Stimulated activated CD8-positive, alpha-beta memory T cell treated with anti-CD3 and anti-CD28 coated beads, Interleukin-4, amount 100 ng/mL, for 4 hours (primary cell): ENCODE measurements at places on chromosomes 5 and 9.

GRCh38 chr9:94084314-94084713 lies at the start of gene PTPDC1:
Gene PTPDC1, plus strand, starts transcription at chr9:94084464. Its CDS starts 67 bp downstream, at chr9:94084531.
- no peak for DNase-seq

DNA sequence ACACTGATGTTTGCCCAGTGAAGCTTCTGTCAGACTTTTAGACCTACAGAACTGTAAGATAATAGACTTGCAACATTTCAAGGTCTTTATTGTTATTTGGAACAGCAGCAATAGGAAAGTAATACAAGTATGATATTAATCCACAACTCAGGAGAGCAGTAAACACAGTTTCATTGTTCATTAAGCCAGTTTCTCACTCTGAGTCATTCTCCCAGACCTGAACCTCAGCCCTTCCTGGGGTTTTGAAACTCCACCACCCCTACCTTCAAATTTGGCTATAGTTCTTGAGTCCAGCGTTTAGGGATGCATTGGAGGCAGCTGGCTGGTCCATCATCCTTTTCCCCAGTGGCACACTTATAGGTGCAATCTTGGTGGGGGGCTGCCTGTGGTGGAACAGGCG lies 203.2 kb downstream of the RAB3C start:
- DNase-seq = no peak

DNA sequence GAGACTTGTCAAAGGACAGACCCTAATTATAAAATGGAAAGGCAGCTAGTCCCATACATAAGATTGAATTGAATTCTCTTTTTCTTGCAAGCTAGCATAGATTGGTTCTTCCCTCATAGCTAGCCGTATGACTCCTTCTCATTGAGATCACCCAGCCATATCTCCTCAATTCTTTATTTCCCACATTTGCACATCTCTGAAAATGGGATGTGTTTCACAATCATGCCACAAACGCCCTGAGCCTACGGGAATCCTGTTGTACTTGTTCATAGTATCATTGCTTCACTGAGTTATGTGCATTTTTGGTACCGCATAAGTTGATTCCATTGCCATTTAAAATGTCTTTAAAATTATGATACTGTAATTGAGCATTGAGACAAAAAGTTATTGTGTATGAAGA lies 90.5 kb downstream of the PCSK1 start:
- no peak for DNase-seq

GRCh38 chr9:23538461-23539003 lies 287.5 kb downstream of the ELAVL2 start:
- DNase-seq = no peak

GRCh38 chr5:180234271-180234670 lies 25.3 kb upstream of the RASGEF1C start:
- no peak for DNase-seq

- DNase-seq = no peak
Observed at GRCh38 chr9:134546746-134547145, 94.9 kb upstream of the COL5A1 start.

DNA sequence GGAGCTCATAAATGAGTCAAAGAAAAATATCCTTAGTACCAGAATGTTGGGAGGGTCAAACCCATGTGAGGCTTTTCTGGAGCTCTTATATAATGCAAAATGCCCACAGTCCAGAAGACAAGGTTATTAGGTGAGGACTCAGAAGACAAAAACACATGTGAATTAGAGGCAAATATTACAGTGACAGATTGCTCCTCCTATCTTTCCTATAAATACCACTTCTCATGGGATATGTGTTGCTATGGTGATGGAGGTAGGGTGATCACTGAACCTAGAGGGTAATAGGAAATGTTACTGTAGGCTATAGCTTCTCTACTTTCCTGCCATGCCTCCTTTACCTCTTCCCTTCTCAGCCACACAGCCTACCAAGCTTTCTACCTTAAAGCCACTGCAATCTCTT lies 264.6 kb downstream of the SEC61B start:
- no peak for DNase-seq

GRCh38 chr5:157252711-157253465 lies 13.0 kb upstream of the CYFIP2 start:
- no peak for DNase-seq

- DNase-seq = no peak
Observed at GRCh38 chr9:35649431-35650340, 1.0 kb downstream of the SIT1 start.

- DNase-seq = no peak
Observed at GRCh38 chr5:11878814-11879213, 25.4 kb downstream of the CTNND2 start.

DNA sequence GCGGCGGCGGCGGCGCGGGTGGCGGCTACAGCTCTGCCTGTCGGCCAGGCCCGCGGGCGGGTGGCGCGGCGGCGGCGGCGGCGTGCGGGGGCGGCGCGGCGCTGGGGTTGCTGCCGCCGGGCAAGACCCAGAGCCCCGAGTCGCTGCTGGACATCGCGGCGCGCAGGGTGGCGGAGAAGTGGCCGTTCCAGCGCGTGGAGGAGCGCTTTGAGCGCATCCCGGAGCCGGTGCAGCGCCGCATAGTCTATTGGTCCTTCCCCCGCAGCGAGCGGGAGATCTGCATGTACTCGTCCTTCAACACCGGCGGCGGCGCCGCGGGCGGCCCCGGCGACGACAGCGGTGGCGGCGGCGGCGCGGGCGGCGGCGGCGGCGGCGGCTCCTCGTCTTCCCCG lies 296 bp downstream of the ZSWIM6 start:
- no peak for DNase-seq

GRCh38 chr9:34555002-34555348 lies 32.2 kb upstream of the ENHO start:
- DNase-seq = no peak

DNA sequence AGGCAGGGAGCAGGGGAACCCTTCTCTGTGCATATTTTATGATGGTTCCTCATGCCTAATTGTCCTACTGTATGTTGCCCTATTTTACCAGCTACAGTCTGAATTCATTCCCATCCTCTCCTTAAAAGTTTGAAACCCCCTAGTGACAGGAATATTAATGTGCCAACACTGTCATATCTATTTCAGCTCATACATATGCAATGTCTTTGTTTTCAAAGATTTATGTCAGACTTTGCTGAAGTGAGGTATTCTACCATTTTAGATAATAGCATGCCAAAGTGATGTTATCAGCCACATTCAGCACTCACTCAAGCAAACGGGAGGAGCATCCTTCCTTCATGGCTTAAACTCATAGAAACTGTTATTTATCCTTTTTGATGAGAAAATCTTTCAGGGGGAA lies 696.5 kb downstream of the NR2F1-AS1 start:
- no peak for DNase-seq

DNA sequence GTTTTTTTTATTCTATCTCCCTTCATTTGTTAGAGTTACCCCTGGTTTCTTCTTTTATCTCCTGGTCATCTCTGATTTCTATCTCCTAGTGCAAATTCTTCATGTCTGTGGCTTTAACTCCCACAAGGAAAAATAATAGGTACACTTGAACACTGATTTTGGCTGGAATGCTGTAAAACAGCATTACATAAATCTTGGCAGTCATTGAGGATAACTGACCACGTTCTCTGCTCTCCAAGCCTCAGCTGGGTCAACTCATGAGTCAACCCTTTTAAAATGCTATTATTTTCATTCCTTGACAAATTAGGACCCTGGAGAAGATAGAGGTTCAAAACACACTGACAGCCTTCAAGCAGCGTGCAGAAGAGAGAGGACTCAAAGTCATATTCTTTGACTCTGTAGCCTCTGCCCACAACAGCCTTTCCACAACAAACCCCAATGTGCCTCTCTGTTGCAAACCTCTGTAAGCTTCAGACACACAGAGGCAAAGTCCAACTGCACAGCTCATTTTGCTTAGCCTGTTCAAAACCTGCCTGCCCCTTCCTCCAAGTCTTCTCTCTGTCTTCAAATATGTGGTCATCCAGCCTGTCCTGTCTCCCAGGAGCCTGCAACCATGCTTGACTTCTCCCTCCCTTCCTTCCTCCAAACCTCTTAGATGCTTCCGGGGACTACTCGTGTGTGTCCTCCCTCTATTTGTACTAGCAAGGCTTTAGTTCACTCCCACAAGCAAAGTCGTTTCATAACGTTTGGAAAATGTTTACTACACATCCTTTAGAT lies 398.4 kb downstream of the MED10 start:
- DNase-seq = no peak

GRCh38 chr5:132315529-132316067 lies 21.4 kb downstream of the SLC22A4 start:
- DNase-seq = no peak

- DNase-seq = no peak
Observed at GRCh38 chr9:128860937-128861336, 20.8 kb downstream of the KYAT1 start.

GRCh38 chr5:132437604-132438266 lies 52.8 kb downstream of the IRF1 start:
- DNase-seq = peak; percentile 56

DNA sequence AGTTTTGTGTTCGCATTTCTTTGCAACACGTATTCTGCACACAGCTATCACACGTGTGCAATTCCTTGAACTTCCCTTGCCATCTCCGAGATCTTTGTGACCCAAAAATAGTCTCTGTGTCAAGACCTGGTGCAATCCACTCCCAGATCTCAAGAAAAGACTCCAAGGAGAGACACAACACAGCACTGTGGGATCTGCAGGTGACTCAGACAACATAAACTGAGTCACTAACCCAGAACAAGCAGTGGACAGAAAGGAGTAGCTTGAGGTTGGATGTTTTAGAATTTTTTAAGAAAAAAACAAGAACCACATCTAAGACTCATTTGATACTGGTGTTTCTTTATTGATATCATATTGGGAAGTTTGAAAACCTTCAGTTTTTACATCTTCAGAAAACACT lies 396.9 kb downstream of the AGTPBP1 start:
- DNase-seq = no peak

- DNase-seq = no peak
Observed at GRCh38 chr5:63341442-63341841, 620.8 kb downstream of the HTR1A start.

GRCh38 chr5:9278921-9279603 lies 266.8 kb downstream of the SEMA5A start:
- no peak for DNase-seq

- DNase-seq = no peak
Observed at GRCh38 chr5:169791251-169791650, 154.2 kb downstream of the DOCK2 start.

DNA sequence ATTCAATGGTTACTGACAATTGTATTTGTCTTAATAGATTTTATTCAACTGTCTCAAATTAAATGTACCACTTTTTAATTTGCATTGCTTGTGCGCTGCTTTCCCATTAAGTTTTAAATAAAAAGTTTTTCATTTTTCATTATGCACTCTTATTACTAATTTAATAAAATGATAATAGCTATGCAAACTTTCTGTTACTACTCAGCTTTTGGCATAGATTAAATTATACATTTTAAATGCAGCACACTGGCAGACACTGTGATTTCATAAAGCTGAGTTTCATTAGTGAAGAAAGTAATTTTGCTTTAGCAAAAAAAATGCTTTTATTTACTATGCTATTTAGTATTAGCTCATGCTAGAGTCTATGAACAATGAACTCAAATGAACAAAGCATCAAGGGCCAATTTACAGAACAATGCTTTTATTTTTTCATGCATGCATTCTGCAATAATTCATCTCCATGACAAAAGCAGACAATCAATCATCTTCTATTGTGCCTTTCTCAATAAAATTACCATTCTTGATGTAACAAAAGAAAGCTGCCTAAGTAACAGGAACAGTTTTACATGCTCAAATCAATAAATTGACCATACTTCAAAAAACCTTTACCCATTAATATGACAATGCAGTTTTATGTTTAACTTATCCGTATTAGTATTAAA lies 595.2 kb upstream of the ARRDC3 start:
- no peak for DNase-seq

DNA sequence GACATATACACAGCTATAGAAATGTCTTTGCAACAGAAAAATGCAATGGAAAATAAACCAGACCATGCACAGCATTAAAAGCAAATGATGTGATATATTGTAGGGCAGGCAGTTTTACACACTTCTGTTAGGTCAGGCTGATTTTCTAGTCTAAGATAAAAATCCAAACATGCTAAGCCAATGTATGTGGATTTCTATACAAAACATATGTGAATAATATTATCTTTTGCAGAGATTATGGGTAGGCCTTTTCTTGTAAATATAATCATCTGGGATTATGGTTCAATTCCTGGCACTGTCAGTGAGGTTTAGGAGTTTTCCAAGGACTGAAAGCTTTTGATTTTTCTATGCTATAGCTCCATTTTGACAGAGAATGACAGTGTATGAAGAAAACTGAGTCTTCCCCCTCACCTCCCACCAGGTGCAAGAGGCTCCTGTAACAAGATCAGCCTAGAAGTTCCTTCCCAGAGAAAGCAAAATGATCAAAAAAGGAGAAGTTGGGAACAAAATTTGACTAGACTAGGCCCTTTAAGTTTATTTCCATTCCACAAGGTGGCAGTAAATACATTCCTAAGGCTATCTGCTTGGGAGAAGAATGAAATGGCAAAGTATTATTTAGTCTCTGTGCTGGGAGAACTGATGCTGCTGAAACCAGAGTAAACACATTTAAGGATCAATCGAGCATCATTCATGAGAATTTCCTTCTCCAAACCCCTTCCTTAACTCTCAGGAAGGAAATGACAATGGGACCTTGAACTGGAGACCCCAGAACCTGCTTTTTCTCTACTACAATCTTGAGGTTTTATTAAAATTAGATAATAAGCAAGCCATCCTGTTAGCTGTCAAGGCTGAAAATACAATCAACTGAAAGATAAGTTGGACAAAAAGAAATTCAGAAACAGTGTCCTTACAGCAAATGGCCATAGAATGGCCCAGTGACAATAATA lies 133.0 kb upstream of the TUT7 start:
- no peak for DNase-seq

- DNase-seq = no peak
Observed at GRCh38 chr5:99314721-99315120, 385.9 kb upstream of the CHD1 start.

DNA sequence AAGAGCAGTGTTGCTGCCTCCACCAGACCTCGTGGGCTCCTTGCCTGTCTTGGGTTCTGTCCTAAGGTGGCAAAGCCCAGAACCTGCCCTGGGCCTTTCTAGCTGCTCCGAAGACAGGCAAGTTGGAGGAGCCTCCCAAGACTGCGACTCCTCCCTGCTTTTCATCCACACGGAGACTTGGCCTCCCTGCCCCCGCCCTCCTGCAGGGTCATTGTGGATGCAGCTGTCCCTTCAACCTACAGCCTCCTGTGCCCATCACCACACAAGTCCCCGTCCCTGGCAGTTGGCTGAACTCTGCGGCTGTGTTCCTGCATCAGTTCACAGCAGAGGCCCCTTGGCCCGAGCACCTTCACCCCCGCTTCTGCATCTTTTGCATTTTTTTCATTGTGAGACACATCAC lies 59.2 kb downstream of the WNK2 start:
- no peak for DNase-seq
